Cortex of kidney (tissue), 1 donor: ENCODE measurements at places on chromosomes 2 and 18.

GRCh38 chr2:219911541-219911940 lies 284.1 kb downstream of the SLC4A3 start:
- no peak for DNase-seq

- no peak for DNase-seq
Measured at GRCh38 chr2:73717251-73717606, 19.9 kb downstream of the TPRKB start.

DNA sequence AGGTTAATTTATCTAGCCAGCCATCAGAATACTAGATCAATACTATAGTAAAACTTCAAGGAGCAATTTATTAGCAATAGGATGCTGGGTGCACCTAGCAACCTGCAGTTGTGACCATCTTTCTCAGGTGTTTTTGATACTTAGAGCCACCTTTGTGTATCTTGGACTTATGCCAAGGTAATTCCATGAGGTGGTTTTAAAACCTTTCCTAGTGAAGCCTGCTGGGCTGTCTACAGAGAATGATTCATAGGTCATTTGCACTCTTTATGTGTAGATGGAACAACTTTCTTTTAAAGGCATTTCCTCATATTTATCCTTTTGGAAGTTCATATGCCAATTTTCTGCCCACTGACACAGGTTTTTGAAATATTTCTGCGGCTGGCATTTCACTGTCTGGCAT lies 1030.1 kb upstream of the POU3F3 start:
- DNase-seq: no peak

DNA sequence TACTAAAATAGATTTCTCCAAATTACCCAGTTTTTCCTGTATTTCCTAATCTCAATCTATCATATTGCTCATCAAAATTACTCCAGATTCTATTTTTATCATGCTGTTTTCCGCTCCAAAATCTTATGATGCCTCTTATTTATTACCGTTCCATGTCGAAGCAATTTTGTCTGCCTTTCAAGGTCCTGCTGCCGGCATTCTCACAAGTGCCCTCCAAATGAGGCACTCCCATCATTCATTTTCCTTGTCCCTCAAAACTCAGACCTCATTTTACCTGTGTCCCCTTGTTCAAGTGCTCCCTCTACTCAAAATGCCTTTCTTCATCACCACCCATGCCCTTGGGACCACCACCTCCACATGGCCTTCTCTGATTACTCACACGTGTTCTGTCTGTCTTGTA lies 13.1 kb downstream of the NEB start:
- DNase-seq: no peak

DNA sequence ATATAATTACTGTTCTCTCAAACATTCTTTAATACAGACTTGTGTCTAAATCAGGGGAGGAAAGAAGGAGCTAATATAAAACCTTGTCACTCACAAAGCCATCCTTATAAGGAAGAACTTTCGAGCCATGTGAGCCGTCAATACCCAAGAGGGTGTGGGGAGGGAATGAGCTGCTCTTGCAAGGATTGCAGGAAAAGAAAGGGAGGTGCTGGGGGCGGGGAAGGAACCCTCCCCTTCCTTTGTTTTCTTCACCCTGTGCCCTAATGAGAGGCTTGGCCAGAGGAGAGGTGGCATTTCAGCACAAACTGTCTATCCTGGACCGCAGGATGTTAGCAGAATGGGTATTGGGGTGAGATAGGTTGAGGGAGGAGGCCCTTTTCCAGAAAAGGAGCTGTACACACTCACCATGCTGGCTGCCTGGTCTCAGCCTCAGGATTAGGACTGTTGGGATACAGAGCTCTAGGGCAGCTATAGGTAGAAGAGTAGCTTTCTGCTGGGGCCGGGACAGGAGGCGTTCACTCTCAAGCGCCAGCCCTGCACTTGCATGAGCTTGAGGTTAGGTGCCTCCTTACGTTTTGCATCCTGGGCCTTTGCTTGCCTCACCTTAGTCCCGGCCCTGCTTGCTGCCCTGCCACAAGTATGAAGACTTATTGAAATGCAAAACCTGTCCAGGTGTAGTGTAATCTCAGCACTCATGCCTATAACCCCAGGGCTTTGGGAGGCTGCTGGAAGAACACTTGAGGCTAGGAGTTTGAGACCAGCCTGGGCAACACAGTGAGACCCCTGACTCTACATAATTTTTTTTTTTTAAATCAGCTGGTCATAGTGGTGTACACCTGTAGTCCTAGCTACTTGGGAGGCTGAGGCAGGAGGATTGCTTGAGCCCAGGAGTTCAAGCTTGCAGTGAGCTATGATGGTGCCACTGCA lies 190.5 kb downstream of the LOXHD1 start:
- no peak for DNase-seq
